ENCODE measurements at places on chromosomes 4 and X. TPM values are rescaled to one million over a fixed set of nuclear protein-coding genes. Genes with fewer than 3 reads are reported as not detected.

The CNGA1 gene
- 0.32 TPM for total RNA-seq

The UBE2K gene
- total RNA-seq, result 79.2 TPM

- DNase-seq, result no peak
Measured at GRCh38 chr4:96742332-96743014, 902.6 kb downstream of the PDHA2 start.

DNA sequence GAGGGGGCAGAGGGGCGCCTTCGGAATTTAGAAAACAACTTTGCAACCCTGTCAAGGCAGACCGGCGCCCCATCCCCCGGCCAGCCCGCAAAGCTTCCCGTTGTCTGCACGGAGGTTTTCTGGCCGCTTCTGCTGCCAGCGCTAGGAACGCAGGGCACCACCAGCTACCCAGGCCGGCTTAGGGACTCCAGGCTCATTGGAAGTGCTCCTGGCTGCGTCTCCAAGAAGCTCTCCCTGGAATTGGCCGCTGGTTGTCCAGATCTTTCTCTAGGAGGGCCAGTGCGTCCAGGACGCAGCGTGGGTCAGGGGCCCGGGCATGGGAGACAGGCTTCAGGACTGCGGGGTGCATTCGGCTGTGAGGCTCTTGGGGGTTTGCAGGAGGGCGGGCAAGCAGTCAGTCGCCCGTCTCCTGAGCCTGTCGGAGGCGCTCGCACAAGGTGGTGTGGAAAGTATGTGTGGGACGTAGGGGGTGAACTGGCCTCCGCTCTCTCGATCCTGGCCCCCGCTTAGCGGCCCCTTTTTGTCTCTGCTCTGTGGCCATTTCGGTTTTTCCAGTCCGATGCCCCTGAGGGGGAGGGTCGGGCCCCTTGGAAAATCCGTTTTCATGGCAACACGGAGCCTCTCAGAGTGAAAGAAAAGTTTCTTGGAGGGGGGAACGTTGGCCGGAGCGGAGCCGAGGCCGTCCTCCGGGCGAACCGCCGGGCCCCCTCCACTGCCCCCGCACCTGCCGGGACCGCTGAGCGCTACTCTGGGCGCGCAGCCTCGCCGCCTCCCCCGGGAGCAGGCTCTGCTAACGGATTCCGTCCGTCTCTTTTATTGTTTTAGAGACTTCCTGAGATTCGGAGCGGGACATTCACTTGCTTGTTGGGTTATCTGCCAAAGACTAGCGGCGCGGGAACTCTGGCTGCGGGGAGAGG lies 810 bp upstream of the SOX3 start:
- no peak for DNase-seq

DNA sequence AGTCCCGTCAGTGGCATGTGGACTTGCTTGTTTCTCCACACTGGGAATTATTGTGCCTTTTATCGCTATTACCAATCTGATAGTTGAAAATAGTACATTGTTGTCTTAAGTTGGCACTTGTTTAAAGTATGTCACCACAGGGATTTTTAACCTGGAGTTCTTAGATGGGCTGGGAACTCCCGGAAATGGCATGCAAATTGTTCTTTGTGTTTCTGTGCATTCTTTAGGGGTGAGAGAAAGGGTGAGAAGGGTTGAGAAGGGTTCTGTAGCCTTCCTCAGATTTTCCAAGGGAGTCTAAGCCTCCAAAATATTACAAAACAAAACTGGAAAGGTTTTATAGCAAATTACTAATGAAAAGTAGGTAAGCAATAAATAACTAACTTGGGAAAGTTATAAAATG lies 176.9 kb downstream of the ZIC3 start:
- DNase-seq, result no peak

DNA sequence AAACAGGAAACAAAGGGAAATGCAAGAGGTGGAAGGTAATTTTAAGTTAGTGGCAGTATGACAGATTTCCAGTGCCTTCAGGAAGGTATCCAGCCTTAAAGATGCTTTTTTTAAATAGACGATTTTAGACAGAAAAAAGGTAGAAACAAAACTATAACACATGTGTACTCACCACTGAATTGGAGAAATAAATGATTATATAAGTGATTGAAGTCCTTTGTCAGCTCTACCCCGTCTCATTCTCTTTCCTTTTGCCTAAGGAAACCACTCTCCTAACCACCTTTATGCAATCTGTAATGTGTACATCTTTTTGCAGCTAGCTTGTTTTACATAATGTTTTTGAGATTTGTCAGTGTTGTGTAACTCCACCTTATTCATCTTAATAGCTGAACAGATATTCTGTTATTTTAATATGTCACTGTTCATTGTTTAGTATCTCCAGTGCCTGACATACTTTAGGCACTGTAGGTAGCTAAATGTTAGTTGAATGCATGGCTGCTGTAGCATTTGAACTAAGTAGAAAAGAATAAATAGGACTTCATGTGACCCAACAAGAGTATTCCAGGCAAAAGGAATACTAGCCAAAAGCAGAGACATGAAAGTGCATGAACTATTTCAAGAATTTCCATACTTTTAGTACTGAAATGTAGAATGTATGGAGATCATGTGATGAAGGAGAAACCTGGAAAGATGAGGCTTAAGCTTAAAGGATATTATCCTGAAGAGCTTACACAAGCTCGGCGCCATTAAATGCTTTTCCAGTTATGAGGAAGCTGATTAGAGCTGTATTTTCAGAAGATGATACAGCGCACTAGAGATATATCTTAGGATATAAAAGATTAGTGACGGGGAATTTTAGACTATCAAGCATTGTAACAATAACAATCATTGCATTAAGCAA lies 865 bp downstream of the FAM200B start:
- DNase-seq, result no peak

GRCh38 chrX:258291-259040 lies 22.7 kb upstream of the PLCXD1 start:
- no peak for DNase-seq

DNA sequence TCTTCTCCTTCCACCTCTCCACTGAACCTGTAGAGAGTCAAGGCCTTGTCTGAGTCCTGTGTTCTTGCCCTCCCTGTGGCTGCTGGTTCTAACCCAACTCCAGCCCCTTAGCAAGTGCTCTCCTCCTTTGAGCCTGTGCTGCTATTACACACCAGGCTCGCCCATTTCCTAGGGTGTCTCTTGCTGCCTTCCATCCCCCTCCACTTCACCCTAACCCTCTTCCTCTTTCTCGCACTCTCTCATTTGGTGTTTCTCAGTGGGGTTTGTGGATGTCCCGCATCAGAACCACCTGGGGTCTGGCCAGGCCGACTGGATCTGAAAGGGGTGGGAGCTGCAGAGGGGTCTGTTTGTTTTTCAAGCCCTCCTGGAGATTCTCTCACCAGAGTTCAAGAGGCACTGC lies 156.7 kb downstream of the SPRY1 start:
- no peak for DNase-seq

DNA sequence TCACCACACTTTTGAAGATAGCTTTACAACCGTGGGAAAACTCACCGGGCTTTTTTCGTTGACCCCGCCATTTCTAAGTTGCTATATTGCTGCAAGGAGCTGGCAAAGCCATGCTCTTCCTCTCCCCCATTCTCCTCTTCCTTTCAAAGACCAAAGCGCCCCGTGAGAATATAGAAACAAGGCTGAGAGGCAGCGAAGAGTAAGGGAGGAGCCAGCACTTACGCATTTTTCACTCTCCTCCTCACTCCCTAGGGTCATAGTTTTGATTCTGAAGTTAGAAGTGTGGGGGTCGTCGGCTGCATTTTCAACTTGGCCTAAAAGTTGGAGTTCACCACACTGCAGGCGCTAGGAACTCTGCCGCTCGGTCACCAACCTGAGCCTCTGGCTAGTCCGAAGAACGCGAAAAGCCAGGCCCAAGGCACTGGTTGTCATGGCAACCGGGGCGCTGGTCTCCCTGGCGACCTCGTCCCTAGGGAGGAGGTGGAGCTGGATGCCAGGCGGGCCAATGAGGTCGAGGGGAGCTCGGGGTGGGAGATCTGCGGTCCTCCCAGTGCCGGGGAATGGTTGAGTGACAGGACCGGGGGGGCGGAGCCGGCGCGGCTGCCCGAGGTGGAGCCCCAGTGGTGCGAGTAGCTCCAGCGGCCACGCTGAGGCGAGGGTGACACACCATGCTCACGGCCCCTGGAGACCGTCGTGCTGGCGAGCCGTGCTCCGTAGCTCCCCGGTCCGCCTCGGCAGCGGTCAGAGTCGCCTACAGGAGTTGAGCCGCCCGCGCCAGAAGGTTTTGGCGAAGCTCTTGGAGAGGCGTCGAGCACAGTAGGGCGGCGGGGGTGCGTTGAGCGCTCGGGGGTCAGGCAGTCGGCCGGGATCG lies at the start of gene PTPN13:
TSS of gene PTPN13 (plus strand) at position 628 of the 871 bp plus-strand sequence. CDS start 40,942 bp downstream, outside the sequence.
- peak; percentile 71 for DNase-seq

DNA sequence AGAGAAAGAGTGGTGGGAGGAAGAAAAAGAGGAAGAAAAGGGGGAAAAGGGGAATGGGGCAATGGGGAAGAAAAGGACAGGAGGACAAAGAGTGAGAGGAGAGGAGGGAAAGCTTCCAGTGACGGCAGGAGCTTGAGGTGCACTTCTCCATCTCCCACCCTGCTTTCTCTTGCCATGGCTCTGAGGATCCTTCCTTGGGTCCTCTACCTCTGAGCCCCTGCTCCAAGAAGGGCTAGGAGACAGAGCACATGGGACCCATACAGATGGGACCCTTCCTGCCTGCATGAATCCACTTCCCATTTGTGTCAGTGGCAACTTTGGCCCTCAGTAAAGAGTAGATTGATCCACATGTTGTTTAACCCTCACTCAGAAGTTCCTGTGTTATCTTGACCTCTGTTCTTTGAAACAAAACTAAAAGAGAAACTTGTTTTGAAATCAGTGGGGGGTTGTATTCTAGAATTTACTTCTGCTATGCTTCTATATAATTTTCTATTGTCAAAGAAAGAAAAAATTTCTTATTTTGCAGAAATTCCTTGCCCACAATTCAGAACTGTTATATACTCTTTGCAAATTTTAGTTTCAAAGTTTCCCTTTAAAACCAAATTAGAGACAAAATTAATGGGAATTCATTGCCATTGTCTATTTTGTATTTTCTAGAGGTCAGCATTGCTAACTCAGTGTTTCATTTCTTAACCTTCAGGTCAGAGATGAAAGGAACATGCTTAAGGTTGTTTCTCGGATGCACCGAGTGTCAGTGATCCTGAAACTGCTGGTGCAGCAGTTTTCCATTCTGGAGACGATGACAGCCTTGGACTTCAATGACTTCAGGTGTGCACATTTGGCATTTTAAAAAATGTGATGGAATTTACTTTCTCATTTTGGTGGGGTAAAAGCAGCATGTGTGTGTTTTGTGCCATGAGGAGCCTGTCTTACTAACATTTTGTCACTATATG lies 5.0 kb downstream of the TDO2 start:
- DNase-seq, result no peak

GRCh38 chr4:649751-650310 lies 24.2 kb downstream of the ATP5ME start:
- no peak for DNase-seq

- peak; percentile 53 for DNase-seq
Measured at GRCh38 chrX:17377091-17377717, 2.2 kb downstream of the NHS start.

DNA sequence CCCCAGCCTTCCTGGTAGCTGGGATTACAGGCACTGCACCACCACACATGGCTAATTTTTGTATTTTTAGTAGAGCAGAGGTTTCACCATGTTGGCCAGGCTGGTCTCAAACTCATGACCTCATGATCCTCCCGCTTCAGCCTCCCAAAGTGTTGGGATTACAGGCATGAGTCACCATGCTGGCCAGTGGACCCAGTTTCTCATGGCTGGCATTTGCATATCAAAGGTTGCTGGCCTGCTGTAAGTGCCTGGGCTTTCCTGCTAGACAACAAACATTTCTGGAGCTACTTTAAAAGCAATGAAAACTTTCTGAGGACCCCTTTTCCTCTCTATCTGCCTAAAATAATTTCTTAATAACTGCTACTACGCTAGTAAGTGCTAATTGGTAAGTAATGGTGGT lies 228.2 kb downstream of the PCDH10 start:
- DNase-seq, result no peak

Data from activated T-cell treated with anti-CD3 and anti-CD28 coated beads, Interleukin-2, amount 50 U/mL, for 72 hours (primary cell).